ENCODE measurements at places on chromosomes 12 and 14. TPM values are rescaled to one million over a fixed set of nuclear protein-coding genes. Genes with fewer than 3 reads are reported as not detected.

DNA sequence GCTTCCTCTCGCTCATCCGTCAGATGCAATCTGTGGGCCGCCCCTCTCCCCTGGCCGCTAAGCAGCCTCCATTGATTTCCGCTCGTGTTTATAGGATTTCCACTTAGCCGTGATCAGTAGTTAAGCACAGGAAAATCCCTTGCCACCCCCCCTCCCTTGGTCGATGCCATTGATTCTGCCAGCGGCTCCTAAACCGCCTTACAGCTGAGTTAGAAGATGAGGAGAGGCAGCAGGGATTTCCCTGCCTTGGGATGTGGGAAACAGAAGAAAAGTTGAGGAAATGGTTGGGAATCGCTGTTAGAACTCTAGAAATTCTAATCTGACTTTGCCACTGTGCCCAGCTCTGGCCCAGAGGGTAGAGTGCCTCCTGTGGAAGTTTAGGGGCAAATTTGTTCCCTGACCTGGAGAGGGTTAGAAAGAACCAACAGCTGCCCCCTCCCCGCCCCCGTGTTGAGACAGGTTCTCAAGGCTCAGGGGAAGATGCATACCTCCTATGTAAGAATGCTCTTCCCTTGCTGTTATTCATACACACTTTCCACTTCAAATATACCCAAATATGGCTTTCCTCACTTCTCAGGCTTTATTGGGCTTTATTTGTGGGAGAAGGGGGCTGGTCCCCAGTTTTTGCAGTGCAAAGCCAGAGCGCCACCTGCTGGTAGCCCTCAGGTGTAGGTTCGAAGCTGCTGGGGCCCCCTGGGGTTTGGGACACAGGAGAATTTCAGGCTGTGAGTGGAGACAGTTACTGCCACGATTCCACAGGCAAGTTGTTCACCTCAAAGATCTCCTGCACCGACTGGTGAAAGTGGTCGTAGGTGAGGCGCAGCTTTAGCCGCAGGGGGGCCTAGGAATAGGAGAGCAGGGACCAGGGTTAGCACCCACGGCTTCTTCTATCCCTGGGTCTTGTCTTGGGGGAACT lies 3.2 kb downstream of the THTPA start:
- H3K27me3 ChIP-seq = no peaks in the 10 kb centered on the region
- peaks cover 6% of the 10 kb centered on the region for H3K4me1 ChIP-seq
- H3K36me3 ChIP-seq = peaks cover 24% of the 10 kb centered on the region
- peak; percentile 77 for DNase-seq
- no peak overlapping the region for H3K4me3 ChIP-seq

DNA sequence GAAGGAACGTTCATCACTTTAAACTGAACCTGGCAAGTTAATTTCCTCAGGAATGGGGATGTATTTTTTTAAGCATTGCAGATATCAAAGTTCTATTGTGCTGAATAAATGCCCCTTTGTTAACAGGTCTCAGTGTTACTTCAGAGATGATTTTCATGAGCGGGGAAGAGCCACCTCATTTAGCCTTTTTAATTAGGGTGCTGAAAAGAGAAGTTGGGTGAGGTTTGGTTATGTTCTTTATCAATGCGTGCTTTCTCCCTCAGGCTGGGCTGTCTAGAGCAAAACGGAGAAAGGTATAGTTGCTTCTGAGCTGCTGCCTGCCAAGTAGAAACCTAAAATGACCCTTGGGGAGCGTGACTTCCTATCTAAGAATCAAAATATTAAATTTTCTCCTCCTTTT lies 8.0 kb upstream of the HIP1R start:
- DNase-seq = no peak
- no peak overlapping the region for H3K4me3 ChIP-seq
- H3K4me1 ChIP-seq = peaks cover 20% of the 10 kb centered on the region
- no peaks in the 10 kb centered on the region for H3K27me3 ChIP-seq
- no peaks in the 10 kb centered on the region for H3K36me3 ChIP-seq

GRCh38 chr12:45912774-45913173 lies 77.6 kb downstream of the SCAF11 start:
- no peak for DNase-seq
- H3K36me3 ChIP-seq = no peaks in the 10 kb centered on the region
- H3K4me1 ChIP-seq = peaks cover 16% of the 10 kb centered on the region
- H3K4me3 ChIP-seq = no peak overlapping the region
- H3K27me3 ChIP-seq = no peaks in the 10 kb centered on the region

DNA sequence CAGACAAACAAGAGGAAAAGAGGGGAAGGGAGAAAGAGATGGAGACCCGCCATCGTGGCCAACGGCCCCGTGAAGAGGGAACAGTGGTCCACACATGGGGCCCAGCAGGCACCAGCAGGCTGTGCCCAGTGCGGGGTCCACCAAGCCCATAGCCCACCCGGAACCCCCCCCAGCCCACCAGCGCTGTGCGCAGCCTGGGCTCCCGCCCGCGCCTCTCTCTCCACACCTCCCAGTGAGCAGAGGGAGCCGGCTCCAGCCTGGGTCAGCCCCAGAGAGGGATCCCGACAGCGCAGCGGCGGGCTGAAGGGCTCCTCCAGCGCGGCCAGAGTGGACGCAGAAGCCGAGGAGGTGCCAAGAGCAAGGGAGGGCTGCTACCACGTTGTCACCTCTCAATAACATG lies 105.0 kb upstream of the TMTC1 start:
- no peak overlapping the region for H3K27ac ChIP-seq
- no peaks in the 10 kb centered on the region for H3K36me3 ChIP-seq
- H3K4me1 ChIP-seq = no peaks in the 10 kb centered on the region
- no peaks in the 10 kb centered on the region for H3K27me3 ChIP-seq

DNA sequence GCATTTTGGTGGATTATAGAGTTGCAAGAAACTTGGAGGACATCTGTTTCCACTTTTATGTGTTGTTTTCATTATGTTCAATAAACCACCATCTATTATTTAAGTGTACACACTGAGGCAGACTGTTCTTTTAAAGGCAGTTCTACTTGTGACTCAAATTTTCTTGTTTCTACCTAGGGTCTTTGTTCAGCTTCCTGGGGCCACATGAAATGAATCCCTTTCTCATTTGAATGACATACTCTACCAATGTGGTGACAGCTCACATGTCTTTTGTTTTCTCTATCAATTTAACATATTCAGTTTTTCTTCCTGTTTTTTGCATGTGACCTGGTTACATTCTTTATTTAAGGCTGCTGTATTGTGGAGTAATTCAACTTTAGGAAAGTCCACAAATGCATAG lies 7.9 kb downstream of the SLC16A7 start:
- no peaks in the 10 kb centered on the region for H3K27me3 ChIP-seq
- no peak overlapping the region for H3K27ac ChIP-seq
- no peak overlapping the region for H3K4me3 ChIP-seq

DNA sequence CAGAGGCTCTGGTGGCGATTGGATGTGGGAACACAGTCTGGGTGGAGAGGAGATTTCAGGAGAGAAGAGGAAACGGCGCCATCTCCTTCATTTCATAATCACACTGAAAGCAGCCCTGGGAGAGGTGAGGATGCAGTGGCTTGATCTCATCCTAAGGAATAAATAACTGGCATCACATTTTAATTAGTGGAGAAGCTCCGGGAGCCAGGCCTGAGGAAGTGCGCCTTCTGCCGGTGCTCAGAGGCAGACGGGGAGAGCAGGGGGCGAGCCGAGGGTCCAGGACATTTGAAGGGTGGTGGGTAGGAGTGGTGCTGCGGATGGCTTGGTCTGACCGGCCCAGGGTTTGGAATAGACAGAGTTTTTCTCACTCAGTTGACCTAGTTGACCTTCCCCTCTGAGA lies 265.0 kb downstream of the CACNA1C start:
- no peak for DNase-seq
- H3K4me1 ChIP-seq = no peaks in the 10 kb centered on the region
- no peak overlapping the region for H3K4me3 ChIP-seq
- H3K36me3 ChIP-seq = no peaks in the 10 kb centered on the region
- H3K27ac ChIP-seq = no peak overlapping the region

DNA sequence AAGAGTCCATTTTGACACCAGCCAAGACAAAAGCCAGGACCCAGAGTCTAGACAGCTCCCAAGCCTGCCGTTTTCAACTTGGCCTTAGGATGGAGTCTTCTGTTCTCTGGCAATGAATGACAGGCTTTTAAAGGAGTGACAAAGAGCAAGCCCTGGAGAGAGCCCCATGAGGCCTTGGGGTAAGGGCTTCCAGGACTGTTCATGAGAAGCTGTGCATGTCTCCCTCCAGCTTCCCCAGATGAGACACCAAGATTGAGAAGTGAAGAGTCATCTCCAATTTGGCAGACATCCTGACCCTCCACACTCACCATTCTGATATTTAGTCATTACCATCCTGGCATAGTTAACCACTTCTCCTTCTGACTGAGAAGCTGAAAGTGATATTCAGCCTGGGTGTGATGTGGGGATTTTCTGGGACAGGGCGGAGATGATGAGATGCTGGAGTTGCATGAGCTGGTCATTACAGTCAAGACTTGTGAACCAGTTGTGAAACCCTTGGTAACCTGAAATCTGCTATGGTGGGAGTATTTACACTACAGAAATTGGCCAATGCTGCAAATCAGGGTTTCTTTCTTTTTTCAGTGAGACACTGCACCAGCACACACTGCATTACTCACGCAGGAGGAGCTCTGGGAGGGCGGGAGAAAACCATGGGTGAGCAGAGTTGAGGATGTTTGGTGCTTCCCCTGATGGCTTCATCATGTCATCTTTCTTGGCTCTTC lies 77.8 kb downstream of the VCPKMT start:
- no peaks in the 10 kb centered on the region for H3K27me3 ChIP-seq
- DNase-seq = no peak
- H3K4me1 ChIP-seq = peaks cover under 1% of the 10 kb centered on the region
- no peak overlapping the region for H3K4me3 ChIP-seq

- H3K36me3 ChIP-seq = no peaks in the 10 kb centered on the region
- H3K27ac ChIP-seq = no peak overlapping the region
- no peak overlapping the region for H3K4me3 ChIP-seq
- H3K4me1 ChIP-seq = no peaks in the 10 kb centered on the region
- DNase-seq = no peak
These were observed 6.8 kb upstream of the YLPM1 start for GRCh38 chr14:74756326-74756725.

DNA sequence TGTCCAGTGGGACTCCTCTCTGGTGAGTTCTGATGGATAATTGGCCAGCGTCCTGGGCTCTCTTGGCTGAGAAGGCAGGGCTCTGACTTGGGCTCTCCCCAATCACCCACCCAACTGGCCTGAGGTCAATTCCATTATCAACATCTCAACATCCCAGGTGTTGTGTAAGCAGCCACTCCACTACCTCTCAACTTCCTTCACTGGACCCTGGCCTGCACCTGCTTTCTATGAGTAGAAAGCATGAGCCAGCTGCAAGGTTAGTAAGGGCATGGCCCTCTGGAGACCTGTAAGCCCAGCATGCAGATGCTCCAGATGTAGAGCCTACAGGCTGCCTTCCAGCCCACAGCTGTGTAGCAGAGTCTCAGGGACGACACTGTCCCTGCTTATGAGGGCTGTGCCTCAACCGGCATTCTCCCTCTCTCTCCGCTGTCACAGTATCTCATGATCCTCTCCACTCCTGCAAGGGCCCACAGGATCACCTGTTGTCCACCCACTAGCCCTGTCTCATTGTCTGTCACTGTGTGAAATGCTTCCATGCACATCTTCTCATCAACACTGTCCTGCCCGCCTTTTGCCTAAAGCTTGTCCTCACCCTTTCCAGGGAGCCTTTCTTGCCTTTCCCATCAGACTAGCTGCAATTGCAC lies 5.4 kb upstream of the KRT81 start:
- H3K27ac ChIP-seq = no peak overlapping the region
- DNase-seq = no peak
- H3K36me3 ChIP-seq = no peaks in the 10 kb centered on the region
- H3K27me3 ChIP-seq = no peaks in the 10 kb centered on the region

GRCh38 chr12:132427999-132428935 lies 61.7 kb upstream of the FBRSL1 start:
- no peaks in the 10 kb centered on the region for H3K36me3 ChIP-seq
- no peaks in the 10 kb centered on the region for H3K27me3 ChIP-seq
- H3K4me3 ChIP-seq = no peak overlapping the region
- DNase-seq = no peak

DNA sequence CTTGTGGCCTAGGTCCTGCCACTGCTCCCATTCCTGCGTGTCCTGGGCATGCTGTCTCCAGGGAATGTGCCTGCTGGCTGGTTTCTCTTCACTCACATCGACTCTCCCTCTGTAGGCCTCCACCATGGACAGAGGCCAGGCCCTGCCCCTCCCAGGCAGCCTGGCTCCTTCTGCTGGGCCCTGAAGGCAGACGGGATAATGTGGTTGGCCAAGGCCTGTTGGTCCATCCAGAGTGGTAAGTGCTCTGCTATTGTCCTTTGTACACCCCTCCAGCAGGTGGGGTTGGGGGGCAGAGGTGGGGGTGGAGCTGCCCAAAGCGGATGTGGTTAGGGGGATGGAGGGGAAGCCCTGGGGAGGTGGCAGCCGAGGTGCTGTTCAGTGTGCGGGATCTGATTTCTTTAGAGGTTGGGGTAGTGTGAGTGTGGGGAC lies 9.5 kb upstream of the NR4A1 start:
- peak; percentile 23 for DNase-seq
- no peaks in the 10 kb centered on the region for H3K36me3 ChIP-seq
- H3K27me3 ChIP-seq = no peaks in the 10 kb centered on the region
- no peak overlapping the region for H3K27ac ChIP-seq
- H3K4me1 ChIP-seq = peaks cover 36% of the 10 kb centered on the region

GRCh38 chr12:132686825-132687210 lies 324 bp downstream of the POLE start:
- peak; percentile 71 for DNase-seq
- peak overlapping the region; percentile 82 for H3K4me3 ChIP-seq
- H3K36me3 ChIP-seq = no peaks in the 10 kb centered on the region
- H3K27me3 ChIP-seq = no peaks in the 10 kb centered on the region

- H3K36me3 ChIP-seq = no peaks in the 10 kb centered on the region
- H3K27me3 ChIP-seq = no peaks in the 10 kb centered on the region
- H3K4me3 ChIP-seq = peak overlapping the region; percentile 40
- H3K4me1 ChIP-seq = no peaks in the 10 kb centered on the region
- no peak overlapping the region for H3K27ac ChIP-seq
These were observed 387 bp downstream of the LRRC9 start for GRCh38 chr14:59920378-59920683.

- H3K27me3 ChIP-seq = no peaks in the 10 kb centered on the region
- no peak overlapping the region for H3K27ac ChIP-seq
- no peaks in the 10 kb centered on the region for H3K36me3 ChIP-seq
- DNase-seq = no peak
- H3K4me1 ChIP-seq = peaks cover 57% of the 10 kb centered on the region
- H3K4me3 ChIP-seq = no peak overlapping the region
These were observed 152.1 kb upstream of the PLEKHG7 start for GRCh38 chr12:92550661-92551060.

DNA sequence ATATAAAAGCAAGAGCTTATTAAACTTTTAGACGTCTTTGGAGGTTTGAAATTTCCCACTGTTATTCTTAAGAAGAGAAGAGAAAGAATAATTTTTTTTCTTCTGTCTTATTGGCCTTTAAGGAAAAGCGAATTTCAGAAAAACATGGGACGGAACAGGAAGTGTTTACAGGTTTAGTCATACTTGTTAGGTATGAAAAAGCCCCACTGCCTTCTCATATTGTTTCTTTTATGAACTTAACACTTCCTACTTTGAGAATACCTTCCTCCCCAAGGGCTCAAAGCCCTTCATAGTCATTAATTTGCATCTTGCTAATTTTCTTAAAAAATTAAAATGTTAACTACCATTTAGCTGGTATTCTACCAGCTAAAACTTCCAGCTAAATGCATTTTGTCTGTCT lies 82.0 kb downstream of the ETV6 start:
- H3K4me1 ChIP-seq = peaks cover 56% of the 10 kb centered on the region
- no peaks in the 10 kb centered on the region for H3K36me3 ChIP-seq
- no peaks in the 10 kb centered on the region for H3K27me3 ChIP-seq
- no peak for DNase-seq
- peak overlapping the region; percentile 79 for H3K27ac ChIP-seq

Gene ABCC9
- 19.3 TPM for total RNA-seq

Gene IAPP
- 2.2 TPM for total RNA-seq

Gene ARMH4
- total RNA-seq = 2.7 TPM

Gene MTHFD1
- total RNA-seq = 31.6 TPM

Gene CCDC38
- total RNA-seq = not detected

Gene MEG3
- total RNA-seq = 104 TPM

Gene CISTR
- not detected for total RNA-seq

Measured in pancreas (tissue), 10 donors.